Kidney glomerular epithelial cell (primary cell): ENCODE measurements at places on chromosomes 2 and 18.

GRCh38 chr2:119483896-119484718 is 40.2 kb downstream of the SCTR start:
- DNase-seq: no peak

GRCh38 chr2:241265506-241265905 is 50.0 kb downstream of the HDLBP start:
- DNase-seq: no peak

DNA sequence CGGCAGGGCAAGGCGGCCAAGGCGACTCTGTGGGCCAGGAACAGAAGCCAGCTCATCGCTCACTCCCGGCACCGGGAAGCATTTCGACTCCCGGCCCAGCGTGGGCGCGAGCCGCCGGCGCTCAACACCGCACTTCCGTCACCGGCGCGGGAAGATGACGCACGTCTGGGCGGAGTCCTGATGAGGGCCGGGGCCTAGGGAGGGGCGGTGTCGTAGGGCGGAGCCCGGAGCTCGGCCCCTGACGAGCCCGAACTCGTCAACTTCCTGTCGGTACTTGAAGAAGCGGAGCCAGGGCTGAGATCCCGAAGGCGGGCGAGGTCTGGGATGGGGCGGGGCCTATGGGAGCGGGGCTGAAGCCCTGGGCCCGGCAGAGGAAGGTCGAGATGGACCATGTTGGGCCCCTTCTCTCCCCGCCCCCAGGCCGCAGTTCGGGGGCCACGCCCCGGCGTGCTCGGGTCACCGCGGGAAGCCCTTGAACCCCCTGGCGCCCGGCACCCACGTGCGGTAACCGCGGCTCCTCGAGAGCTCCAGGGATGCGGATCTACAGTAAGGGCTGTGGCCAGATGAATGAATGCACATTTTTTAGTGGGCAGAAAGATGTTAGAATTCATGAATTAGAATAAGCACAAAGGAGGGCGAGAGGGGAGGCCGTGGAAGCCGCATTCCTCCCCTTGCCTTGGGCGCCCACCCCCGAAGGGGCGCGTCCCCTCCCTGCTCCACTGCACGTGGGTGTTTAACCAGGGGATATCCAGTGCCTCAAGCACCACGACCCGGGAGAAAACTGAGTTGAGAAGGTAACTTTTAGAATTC is at the start of gene RNASEH1:
RNASEH1 (minus strand) TSS at position 129 of the 810 bp plus-strand sequence; CDS start at position 56, 73 bp downstream.
- DNase-seq: peak; percentile 93

DNA sequence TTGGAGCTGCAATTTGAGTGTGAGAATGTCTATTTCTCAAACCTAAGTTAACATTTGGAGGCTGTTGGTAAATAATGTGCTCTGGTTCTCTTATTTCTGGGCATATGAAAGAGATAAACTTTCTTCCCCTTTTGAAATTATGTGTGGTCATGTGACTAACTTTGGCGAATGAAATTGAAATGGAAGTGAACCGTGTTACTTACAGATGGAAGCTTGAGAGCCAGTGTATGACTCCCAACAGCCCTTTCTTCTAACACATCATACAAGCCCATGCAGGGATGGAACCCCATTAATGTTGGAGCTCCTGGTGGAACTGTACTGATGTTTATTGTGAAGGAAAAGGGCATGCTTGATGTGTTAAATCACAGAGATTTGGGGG is 725.8 kb downstream of the TSN start:
- DNase-seq: no peak

- DNase-seq: no peak
These were observed 76.6 kb downstream of the KIAA1328 start for GRCh38 chr18:36905571-36905970.

DNA sequence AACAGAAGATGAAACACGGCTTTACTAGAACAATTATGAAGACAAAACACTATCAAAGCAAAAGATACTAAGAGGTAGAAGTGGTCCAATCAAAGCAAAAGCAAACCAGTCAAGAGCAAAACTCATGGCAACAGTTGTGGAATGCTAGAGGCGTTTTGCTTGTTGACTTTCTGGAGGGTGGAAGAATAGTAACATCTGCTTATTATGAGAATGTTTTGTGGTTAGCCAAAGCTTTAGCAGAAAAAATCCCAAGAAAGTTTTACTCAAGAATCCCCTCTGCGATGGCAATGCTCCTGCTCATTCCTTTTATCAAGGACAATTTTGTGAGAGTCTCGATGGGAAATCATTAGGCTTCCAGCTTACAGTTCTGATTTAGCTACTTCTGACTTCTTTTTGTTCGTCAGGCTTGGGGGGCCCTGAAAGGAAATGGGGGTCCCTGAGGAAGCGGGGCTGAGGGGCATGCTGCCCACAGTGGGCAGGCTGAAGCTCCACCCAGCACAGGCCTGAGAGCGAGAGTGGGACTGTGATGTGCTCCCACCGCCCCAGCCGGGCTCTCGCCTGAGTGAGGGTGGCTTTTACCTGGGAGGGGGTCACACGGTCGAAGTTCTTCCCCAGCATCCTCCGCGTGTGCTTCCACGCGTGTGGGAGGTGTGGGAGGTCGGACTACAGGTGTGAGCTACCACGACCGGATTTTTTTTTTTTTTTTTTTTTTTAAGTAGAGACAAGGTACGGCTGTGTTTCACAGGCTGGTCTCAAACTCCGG is 49.0 kb upstream of the MC4R start:
- no peak for DNase-seq

DNA sequence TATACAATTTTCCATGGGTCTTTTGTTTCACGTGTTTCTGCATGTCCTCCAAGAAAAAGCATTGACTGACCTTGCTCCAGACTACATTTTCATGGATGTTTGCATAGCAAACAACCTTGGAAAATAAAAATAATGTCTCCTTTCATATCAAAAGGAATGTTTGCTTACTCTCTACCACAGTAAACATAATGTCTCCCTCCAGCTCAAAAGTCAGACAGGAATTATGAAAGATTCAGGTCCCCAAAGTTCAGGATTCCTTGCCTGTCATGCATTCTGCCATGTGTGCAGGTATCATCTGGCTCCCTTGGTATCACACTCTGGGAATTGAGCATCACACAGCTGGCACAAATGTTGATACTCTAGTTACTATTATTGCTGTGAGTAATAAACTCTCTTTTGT is 103.1 kb upstream of the ZC3H15 start:
- no peak for DNase-seq

DNA sequence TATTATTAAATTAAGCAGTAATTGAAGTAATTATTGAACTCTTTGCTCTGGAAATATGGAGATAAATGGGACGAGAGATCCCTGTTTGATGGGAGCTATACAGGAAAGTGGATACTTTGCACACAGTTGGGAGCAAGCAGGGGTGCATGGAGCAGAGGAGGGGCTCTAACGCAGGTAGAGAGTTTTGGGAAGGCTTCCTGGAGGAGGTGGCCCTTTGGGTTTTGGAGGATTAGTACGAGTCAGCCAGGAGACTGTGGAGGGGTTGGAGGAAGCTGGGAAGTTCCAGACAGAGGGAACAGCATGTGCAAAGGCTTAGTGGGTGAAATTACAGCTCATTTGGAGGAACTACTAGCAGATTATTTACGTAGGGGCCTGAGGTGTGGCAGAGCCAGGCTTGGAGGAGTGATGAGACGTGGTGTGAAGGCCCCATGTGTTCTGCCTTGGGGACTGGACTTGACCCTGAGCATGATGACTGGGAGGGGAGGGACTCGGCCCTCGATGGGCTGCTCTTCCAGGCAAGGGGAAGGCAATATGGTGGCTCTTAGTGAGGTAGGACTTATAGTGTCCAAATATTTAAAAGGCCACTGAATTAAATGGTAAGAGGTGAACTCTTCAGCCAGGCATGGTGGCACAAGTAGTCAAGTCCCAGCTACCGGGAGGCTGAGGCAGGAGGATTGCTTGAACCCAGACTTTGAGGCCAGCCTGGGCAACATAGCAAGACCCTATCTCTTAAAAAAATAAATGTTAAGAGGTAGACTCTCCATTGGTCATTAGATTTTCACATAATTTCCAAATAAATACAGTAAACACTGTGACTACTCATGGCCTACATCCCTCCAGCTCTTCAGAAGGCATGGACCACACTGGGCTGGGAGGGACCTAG is 30.2 kb downstream of the GREB1 start:
- no peak for DNase-seq

- DNase-seq: no peak
These were observed 46.0 kb upstream of the MBP start for GRCh38 chr18:77178559-77178958.

DNA sequence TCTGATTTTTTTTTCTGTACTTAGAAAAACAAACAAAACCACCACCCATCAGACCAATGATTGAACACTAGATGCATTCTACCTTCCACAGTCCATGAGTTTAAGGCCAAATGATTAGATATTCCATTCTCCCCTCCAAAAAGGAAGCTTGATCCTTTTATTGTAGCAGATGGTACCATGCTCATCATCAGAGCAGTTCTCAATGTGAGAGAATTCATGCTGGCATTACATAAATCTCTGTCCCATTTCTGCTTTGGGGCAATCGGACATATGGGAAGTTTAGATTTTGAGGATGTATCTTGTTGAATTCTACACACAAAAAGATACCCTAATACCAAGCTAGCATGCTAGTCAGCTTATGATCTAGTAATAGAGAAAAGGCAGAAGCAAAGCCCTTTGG is 186.6 kb downstream of the RAD51AP2 start:
- no peak for DNase-seq

DNA sequence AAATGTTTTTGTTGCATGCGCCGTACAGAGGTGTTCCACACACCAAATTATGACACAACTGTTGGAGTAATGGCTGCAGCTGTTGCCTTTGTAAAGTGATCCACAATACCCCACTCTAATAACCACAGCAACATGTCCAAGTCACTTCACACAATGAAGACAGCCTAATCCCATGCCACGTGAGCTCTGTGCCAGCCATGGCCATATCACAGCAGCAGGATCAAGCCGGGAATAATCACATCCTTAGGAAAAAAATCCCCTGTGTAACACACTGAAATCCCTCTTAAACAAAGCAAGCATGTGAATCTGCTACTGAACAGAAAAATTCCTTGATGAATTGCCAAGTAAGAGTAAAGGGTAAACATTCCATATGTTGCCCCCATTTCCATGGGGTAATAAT is 179.5 kb upstream of the PARD3B start:
- DNase-seq: no peak

DNA sequence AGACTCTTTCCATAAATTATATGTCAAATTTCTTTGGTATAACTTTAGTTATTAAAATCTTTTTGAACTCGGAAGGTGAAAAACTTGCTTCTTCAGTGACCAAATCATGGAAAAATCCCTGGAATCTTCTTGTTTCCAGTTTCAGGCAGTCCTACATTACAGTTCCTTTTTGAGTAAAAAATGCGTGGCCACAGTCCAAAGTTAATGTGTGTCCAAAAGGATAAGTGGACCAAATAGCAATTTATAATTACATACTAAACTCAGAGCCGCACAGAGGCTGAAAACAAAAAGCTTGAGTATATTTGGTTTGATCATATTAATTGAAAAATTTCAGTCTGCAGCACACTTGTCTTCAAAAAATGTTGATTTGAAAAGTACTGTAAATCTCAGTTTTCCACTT is 28.4 kb upstream of the DYNC2LI1 start:
- DNase-seq: peak; percentile 83

DNA sequence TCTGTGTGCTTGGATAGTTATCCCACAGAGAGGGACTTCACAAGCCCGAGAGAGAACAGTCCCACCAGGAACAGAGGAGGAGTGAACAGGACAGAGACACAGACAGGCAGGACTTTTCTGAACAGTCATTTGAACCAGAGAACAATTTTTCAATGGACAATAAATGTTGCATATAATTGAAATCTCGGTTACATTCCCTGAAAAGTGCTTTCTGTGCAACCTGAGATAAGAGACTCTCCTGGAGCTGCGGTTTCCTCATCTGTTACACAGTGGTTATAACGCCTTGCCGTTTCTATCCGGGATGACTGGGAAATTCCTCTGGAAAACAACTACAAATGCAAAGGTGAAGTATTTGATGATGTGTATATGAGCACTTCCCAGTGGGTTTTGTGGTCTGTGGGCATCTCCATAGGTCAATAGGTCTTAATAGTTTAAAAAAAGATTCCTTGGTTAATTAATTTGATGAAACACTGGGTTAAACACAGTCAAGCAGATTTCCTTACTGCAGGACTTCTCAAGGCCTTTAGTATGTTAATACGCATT is 87.2 kb upstream of the HPCAL1 start:
- DNase-seq: no peak

DNA sequence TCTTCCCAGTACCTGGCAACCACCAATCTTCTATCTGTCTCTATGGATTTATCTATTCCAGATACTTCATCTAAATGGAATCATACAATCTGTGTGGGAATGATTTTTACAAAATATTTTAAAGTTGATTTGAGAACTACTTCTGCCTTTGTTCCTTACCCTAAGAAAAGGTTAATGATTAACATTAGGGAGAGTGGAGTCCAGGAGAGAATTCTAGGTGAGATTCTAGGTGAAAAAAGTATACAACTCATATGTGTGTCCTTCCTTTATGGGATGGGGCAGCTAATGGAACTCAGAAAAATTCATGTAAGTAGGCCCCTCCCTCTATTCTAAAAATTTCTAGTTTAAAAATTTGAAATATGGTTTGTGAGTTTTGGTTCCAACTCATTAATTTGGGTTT is 35.9 kb upstream of the WDSUB1 start:
- DNase-seq: no peak
